Activated CD4-positive, alpha-beta T cell treated with anti-CD3 and anti-CD28 coated beads, Interleukin-2, amount 50 U/mL, for 24 hours (primary cell): ENCODE measurements at places on chromosomes 3 and 15.

- no peak for DNase-seq
Measured at GRCh38 chr3:176872771-176873209, 324.5 kb downstream of the TBL1XR1 start.

GRCh38 chr3:189277711-189278110 is 105.9 kb downstream of the TPRG1 start:
- no peak for DNase-seq

DNA sequence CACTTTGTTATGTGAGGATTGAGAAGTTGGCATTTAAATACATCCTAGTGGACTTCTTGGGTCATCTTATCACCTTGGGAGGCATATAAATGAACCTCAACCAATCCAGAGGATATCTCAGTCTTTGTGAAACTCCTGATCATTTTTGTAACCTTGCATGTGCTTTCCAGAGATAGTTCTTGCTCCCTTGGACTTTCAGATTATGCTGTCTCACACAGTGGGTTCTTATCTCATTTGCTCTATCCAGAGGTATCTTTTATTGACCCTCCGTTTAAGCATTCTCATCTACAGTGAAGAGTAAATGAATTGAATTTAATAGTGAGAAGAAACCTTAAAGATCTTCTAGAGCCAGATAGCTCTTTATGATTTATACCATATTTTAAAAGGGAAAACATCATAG is 10.4 kb downstream of the ARMC8 start:
- DNase-seq, result no peak

GRCh38 chr15:94421706-94422105 is 190.3 kb downstream of the MCTP2 start:
- DNase-seq, result no peak

DNA sequence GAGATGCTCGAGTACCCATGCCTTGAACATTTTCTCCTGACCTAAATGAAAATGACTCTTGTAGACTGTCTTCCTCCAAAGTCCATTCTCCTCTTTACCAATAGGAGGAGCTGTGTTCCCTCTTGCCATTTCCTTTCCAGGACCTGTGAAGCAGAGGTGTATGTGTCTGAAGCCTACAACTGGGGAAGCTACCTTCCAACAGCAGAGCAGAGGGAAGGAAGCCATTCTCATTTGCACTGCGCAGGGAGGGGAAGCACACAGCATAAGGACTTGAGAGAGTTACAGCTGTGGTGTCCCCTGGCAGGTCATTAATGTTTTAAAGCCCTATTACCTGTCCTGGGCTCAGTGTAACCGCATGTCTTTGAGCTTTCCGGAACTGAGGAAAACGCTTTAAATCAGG is 38.7 kb downstream of the HSPBAP1 start:
- DNase-seq, result peak; percentile 1

DNA sequence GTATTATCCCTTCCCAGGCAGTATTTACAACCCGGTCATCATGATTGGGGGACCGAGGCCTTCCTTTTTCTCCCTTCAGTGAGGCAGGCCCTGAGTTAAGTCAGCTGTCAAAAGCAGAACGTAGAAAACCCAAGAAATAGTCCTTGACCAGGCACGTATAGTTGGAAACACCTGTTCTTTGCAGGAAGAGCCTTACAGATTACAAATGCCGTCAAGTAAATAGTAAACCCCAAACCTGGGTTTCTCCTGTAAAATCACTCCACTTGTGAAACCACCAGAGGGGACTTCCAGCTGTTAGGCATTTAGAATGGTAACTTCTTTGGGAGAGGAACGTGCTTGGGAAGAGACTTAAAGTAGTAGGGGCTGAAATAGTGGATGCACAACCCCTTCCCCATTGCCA is 1.0 kb upstream of the BTBD1 start:
- DNase-seq, result no peak

GRCh38 chr3:48899273-48899672 is 591 bp upstream of the SLC25A20 start:
- no peak for DNase-seq

DNA sequence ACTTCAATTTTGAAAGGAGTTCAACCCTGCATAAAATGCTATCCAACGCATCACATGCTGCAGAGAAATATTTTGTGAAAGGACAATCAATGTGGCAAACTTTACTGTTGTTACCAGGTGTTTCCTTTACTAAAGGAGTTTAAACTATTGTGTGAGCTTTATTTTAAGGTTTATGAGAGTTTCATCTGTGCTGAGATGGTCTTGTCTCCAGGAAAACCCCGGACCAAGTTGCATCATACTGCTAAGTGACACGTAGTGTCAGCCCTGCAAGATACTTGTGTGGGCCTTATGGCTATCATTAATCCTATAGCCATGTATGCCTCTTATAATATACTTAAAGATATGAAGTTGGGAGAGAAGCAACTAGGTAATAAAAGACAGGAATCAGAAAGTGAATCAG is 94.5 kb upstream of the EPHA6 start:
- no peak for DNase-seq

DNA sequence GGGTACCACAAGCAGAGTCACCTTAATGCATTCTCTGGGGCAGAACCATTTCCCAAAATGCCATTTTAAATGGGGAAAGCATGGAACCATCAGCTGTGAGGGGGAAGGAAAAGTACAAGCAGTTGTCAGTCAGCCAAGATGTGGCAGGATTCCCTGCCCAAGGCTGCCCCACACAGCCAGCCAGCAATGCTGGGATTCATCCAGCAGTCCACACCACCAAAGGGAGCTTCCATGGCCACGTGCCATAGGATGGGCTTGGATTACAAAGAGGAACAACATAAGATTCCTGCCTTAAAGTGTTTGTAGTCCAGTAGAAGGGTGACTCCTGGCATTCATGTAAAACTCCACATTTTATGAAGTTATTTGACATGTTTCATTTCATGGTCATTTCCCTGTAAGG is 233.3 kb downstream of the SHOX2 start:
- DNase-seq, result no peak

- no peak for DNase-seq
Measured at GRCh38 chr15:100093211-100094126, 248.3 kb downstream of the ADAMTS17 start.

DNA sequence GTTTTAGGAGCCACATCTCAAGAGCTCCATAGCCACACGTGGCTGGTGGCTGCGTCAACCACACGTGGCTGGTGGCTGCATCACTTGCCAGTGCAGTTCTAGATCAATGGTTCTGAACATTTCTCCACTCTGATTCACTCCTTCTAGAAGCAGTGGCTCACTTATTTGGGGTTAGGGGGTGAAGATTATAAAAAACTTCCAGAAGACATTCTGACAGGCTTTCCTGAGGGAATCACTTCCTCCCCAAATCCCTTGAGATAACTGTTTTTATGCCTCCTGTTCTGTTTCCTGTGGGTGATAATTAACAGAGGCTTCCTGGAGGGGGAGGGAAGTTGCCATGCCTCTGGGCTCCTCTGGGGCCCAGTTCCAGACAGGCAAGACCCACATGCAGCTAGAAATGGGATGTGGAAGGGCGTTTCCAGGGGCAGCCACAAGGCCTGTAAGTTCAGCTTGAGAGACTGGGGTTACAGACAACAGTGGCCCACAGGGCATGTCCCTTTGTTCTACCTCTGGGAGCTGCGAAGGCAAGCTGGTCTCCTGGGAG is 23.6 kb downstream of the HEG1 start:
- DNase-seq, result no peak

DNA sequence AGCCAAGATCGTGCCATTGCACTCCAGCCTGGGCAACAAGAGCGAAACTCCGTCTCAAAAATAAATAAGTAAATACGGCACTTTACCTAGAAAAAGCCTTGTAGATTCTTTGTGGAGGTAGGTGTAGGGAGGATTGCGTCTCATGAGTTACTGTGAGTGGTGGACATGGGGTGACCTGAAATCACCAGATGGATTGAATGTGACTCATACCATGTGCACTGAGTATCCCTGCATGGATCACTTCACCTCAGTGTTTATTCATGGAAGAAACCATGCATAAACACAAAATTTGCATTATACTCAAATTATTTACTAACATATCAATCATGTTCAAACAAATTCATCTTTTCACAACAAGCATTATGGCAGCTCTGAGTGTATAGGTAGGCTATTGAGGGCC is 55.9 kb downstream of the MRPS25 start:
- DNase-seq, result no peak

DNA sequence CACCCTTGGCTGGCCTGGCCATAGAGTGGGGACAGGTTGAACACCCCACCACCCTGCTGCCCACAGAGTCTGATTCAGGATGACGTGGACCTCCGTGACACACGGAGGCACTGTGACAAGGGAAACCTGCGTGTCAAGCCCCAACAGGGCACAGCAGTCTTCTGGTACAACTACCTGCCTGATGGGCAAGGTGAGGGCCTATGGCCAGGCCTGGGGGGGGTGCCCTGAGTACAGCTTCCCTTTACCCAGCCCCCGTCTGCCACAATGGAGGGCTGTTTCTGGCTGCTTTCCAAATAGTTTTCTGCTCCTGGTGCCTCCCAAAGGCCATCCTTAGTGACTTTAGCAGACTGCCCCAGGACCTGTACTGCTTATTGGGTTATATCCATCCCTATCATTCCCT is 1.2 kb upstream of the WDR6 start:
- no peak for DNase-seq

GRCh38 chr3:23377928-23378672 is 175.0 kb downstream of the UBE2E2 start:
- no peak for DNase-seq

- no peak for DNase-seq
Measured at GRCh38 chr3:67048067-67048714, 50.1 kb downstream of the KBTBD8 start.

GRCh38 chr3:191369616-191370010 is 39.3 kb upstream of the UTS2B start:
- DNase-seq, result no peak

DNA sequence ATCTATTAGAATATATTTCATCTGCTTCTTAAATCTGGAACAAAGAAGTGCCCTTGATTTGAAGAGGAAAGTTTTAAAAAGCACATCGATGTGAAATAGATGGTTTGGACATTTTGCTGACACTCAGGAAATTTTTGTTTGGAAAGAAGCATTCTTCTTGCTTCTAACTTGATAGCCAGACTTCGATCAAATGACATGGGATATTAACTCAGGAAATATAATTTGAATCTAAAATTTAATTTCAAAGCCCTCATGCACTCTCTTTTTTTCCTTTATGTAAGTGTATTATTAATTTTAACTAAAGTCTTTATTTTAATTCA is 761.2 kb downstream of the VGLL3 start:
- no peak for DNase-seq

DNA sequence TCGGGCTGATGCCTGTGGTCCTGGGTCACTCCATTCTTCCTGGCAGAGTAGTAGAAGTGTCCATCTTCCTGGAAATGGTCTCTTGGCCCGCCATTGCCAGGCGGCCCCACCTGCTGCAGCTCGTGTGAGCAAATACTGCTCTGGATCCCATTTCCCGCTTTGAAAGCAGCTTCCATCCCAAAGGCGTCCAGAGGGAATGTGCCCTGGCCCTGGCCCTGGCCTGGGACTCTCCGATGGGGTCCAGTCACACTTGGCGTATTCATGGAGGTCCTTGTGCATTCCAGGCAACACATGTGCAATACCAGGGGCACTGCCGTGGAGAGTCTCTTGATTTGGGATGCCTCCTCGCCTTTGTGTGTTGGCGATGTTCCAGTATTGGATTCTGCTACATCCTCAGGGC is 111.1 kb downstream of the SNRPN start:
- no peak for DNase-seq

- DNase-seq, result no peak
Measured at GRCh38 chr3:128273109-128273840, 120.0 kb downstream of the EEFSEC start.

DNA sequence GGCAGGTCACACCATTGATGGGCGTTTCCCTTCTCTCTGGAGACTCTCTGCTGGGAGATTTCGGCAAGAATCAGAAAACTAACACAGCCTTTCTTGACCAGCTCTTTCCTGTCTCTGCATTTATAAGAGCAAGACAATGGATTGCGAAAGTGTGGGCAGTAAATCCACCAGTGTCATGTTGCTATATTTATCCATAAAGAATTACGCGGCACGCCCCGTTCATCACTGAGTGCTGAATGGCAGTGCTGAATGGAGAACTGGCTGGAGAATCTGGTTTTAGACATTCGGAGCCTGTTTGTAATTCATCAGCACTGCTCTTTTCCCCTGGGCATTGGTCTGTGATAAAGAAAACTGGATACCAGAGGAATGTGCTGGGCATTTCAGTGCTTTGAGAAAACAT is 2.0 kb upstream of the CEMIP start:
- DNase-seq, result no peak

GRCh38 chr15:64070965-64071851 is 22.4 kb downstream of the CIAO2A start:
- DNase-seq, result no peak

DNA sequence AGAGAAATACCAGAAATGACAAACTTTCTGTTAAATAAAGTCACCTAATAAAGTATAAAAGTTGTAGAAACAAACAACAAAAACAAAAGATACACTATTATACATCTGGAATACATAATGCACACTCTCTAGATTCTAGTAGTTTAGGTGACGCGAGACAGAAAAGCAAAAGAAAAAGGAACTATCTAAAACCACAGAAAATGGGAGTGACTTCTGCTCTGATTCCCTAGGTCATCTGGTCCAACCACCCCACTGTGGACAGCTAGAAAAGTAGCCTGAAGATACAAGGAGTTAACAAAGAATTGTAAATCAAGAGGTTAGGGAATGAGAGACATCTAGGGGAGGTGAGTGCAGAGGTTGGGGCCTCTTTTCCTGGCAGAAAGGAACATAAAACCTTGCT is 39.1 kb downstream of the DHX36 start:
- no peak for DNase-seq

- no peak for DNase-seq
Measured at GRCh38 chr3:24965706-24966385, 462.2 kb upstream of the RARB start.

DNA sequence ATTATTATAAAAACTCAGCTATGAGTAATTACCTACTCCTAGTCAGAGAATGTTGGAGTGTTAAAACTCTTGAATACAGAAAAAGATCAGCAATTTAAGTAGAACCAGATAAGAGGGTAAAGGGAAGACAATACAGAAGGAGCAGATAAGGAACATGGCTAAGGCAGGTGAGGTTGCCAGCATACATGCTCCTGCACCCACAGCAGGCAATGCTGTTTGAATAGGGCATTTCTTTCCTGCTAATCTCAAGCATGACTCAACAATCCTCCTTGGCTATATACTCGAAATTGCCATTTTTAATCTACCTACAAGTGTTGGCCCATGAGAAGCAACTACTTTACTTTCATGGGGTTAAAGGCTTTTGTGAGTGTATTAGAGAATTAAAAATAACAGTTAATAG is 494.5 kb downstream of the DIPK2A start:
- no peak for DNase-seq

GRCh38 chr15:53586799-53587198 is 172.7 kb downstream of the WDR72 start:
- no peak for DNase-seq

GRCh38 chr3:108528459-108529252 is 18.3 kb upstream of the MYH15 start:
- DNase-seq, result no peak

GRCh38 chr15:43920815-43921214 is 94.0 kb downstream of the WDR76 start:
- DNase-seq, result no peak
